ENCODE measurements at places on chromosomes 3 and 15.
A peak's percentile ranks its signal among the peaks of the same experiment; 100 is the strongest.

- no peak for DNase-seq
Observed at GRCh38 chr3:79887213-79887612, 119.4 kb upstream of the ROBO1 start.

DNA sequence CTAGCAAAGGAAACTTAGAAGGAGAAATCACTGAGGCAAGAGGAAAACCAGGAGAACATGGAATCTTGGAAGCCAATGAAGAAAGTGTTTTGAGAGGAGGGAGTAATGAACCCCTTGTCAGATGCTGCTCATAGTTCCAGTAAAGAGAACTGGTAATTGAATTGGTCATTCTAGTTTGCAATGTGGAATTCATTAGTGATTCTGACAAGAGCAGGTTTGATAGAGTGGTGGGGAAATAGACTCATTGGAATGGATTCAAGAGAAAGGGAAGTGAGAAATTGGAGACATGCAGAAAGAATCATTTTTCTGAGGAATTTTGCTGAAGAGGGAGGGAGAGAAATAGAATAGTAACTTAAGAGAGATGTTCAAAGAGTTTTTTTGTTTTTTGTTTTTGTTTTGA, 21.0 kb downstream of the GLCE start:
- peak; percentile 74 for DNase-seq

DNA sequence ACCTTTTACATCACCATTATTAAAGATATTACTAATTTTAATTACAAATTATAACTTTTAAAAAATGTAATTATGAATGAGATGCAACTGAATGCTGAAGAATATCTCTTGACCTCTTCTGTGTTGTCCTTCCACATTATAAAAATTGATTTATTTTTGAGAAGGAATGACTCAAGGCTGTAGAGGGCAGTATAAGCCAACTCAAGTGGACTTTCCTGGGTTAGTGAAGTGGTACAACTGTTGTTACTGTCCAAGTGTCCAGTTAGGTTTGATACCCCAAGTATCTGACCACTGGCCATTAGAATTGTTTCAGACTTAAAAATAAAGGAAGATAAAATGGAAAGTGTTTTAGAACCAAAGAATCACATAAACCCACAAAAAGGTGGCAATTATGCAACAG, 51.9 kb downstream of the BBX start:
- peak; percentile 18 for DNase-seq

- peak; percentile 84 for DNase-seq
Observed at GRCh38 chr15:39102431-39102830, 478.4 kb upstream of the THBS1 start.

DNA sequence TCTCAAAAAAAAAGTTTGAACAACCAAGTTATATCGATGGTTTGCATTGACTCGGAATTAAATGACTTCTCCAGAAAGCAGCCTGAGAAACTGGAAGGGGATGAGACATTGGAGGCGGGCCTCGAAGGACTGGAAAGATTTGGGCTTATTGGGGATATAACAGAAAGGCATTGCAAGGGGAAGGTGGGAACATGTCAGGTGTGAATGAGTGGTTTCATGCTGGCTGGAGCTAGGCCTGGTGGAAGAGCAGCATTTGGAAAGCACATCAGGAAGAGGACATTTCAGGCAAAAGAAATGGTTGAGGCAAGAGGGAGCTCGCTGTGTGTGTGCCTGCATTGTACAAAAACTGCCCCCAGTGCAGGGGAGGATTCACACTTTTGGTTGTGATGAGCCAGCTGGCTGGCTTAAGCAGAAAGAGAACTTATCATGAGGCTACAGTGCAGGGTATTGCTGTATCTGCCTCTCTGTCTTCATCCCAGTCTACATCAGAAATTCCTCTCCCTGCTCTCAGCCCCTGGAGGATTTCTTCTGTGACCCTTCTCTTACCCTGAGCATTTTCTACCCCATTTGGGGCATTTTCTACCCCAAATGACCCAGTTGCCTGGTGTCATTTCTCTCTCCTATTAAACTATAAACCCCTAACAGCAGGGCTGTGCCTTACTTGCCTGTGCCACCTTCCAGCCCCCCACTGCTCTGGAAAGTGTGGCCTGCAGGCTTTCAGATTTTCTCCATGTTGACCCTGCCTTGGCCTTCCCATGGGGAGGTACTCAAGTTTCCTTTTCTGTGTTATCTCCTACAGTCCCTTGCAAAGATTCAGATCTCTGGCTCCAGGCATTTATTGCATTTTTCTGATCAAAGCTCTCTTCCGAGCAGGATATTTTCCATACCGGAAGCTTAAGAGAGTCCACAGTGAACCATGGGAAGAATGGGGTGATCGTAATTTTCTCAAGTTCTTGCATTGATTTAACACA, 64.4 kb upstream of the FLNB start:
- DNase-seq: peak; percentile 44

- no peak for DNase-seq
Observed at GRCh38 chr3:143244516-143245063, 125.0 kb downstream of the CHST2 start.

DNA sequence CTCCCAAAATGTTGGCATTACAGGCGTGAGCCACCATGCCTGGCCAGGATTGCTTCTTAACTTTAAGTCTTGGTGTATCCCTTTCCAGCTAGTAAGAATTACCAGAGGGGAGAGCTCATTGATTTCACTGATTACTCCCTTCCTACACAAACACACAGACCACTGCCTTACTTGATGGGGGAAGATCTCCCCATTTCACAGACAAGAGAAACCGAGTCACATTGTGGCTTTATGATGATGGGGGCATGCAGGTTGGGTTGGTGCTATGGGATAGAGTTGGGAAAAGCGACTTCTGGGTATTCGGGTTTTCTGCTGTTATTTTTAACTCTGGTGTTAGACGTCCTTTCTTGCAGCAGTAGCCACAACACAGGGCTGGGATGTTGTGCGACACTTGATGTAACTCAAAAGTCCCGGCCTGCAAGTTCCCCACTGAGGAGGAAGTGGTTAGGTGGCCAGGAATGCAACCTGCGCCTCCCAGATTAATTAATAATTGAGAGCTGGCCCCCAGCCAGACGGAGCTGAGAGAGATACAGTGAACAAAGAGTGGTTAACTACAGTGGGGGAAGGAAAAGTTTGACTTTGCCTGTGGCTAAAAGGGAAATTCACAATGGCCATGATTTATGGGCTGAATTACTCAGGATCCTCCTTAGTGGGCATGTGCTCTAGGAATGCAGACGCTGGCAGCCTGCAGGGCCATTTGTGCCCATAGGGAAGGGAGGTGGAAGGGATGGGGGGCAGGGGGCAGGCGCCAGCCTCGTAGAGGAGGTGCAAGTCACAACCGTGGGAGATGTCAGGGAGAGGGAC, 63.6 kb downstream of the SMAD6 start:
- peak; percentile 89 for DNase-seq

DNA sequence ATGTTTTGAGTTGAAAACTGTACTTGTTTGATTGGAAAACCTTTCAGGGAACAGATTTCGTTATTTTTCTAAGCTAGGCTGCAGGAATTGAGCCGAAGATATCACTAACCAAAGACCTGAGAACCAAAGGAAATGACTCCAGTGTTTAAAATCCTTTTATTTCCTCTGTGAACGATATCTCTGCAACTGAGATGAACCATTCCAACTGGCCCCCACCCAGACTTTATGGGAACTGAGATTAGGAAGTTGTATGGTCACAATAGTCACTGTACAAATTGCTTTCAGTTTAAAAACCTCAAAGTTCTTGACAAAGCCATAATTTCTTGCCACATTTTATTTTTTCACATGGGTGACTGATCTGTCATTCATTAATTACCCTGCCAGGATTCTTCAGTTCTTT, 232.4 kb downstream of the RBMS3 start:
- peak; percentile 70 for DNase-seq

DNA sequence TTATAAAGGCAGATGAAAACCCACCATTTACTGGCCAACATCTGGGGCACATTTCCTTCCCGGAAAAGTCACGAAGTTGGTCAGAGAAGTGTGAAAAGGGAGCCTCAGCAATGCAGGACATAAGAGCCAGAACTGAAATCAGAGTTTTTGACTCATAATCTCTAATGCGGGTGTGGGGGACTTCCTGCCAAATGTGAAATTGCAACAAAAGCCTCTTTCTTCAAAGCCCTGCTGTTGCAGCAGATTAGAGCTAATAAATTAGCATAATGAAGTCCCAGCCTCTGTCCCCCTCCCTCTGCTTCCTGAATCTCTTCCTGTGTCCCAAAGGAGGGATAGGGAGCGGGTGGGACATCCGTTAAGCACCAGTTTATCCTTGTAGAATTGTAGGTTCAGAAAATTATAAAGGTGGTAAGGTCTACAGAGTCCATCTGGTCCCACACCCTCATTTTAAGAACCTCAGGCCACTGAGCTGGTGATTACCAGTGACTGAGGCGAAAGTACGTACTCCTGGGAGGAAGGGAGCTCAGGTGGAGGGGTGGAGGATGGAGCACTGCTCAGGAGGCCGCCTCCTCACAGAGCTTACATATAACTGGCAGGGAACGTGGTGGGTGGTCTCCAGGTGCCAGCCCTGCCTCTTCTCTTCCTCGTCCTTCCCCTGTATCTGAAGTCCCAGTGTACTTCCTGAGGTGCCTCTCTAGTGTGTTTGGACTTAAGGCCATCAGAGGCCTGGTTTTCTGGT, 35.0 kb downstream of the ST6GAL1 start:
- DNase-seq: no peak

- DNase-seq: peak; percentile 84
Observed at GRCh38 chr15:40984964-40985363, 31.7 kb downstream of the CHAC1 start.

DNA sequence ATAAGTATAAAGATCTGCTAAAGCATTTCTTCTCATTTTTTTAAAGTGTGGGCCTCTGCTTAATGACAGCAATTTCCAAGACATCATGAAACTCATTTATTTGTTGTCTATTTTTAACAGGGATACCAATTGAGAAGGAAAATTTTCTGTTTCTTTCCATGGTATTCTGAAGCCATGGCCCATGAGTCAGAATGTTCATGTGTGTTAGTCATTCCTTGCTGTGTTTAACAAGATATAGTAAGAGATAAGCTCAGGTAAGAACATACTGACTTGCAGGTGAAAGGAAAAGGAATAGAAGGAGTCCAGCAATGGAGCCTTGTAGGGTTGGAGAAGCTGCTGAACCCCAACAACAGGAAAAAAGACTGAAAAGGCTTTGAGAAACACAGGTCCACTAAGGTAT, 17.0 kb upstream of the ARID3B start:
- no peak for DNase-seq

DNA sequence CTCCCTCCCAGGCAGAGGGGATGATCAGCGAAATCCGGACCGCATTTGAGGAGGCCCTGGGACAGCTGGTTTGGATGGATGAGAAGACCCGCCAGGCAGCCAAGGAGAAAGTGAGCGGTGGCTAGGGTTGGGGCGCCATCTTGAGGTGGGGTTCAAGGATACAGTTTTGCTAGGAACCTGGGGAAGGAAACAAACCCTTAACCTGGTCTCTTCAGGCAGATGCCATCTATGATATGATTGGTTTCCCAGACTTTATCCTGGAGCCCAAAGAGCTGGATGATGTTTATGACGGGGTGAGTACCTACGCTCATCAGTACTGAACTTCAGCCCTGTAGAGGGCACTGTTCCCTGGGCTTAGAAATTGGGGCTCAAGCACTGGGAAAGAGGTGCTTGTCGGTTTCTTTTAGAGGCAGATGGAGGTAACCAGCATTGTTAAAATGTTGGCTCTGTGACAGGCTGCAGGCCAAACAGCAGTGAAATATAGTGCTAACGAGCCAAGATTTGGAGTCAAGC, 9.6 kb upstream of the PSMD2 start:
- peak; percentile 46 for DNase-seq

- peak; percentile 36 for DNase-seq
Observed at GRCh38 chr15:101024073-101024695, 105.0 kb downstream of the LRRK1 start.

GRCh38 chr3:123689831-123690230, 105.0 kb upstream of the HACD2 start:
- DNase-seq: no peak

DNA sequence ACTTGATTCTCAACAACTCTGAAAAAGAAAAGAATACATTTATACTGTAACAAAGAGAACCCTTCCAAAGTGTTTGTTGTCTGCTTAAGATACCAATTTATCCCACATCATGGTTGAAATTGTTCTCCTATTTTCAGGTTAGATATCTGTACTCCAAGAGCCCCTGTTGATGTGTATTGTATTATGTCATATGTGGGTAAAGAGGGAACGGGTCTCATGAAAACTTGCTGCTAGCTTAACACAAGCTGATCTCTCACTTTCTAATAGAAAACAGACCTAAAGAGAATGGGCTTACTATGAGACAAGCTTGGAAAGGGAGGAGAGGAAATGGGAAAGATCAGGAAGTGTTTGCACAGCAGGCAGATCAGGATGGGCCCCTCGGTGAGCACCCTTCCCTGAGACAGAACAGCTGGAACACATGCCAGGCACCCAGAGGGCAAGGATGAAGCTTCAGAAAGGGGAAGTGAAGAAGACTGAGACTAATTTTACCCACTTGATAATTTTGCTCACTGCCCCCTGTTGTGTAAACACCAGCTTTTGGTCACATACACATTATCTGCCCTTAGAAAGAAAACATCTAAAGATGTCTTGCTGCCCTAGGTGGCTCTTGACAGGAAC, 747.9 kb upstream of the CCDC54 start:
- DNase-seq: peak; percentile 17

GRCh38 chr3:8555113-8555661, 53.6 kb downstream of the LMCD1 start:
- DNase-seq: peak; percentile 86

GRCh38 chr15:41827290-41827879, 507 bp upstream of the JMJD7 start:
- DNase-seq: no peak

GRCh38 chr3:159938714-159939113, 49.9 kb upstream of the IL12A start:
- DNase-seq: peak; percentile 42

DNA sequence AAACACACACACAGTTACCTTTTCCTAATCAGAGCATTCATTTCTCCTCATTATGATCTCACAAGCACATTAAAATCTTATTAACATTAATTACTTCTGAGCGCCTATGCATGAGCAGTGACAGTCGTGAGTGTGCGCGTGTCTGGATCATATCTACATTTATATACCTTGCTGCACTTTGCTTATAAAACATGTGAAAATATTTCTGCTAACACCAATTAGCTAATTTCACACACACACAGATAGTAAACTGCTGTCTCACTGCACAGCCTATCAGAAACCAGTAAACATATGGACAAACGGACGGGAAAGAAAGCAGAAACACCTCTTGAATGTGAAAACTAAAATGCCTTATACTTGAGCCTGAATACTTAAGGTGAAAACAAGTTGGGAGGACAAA, 64.8 kb downstream of the ZBTB20 start:
- DNase-seq: no peak

GRCh38 chr3:31358473-31359070, 174.2 kb upstream of the STT3B start:
- no peak for DNase-seq

- no peak for DNase-seq
Observed at GRCh38 chr3:147574621-147575020, 165.5 kb downstream of the ZIC1 start.
